Astrocyte of the hippocampus (primary cell): ENCODE measurements at places on chromosomes 16 and 17.

- no peak for DNase-seq
These were observed 33.0 kb upstream of the SEC14L1 start for GRCh38 chr17:77107506-77108433.

DNA sequence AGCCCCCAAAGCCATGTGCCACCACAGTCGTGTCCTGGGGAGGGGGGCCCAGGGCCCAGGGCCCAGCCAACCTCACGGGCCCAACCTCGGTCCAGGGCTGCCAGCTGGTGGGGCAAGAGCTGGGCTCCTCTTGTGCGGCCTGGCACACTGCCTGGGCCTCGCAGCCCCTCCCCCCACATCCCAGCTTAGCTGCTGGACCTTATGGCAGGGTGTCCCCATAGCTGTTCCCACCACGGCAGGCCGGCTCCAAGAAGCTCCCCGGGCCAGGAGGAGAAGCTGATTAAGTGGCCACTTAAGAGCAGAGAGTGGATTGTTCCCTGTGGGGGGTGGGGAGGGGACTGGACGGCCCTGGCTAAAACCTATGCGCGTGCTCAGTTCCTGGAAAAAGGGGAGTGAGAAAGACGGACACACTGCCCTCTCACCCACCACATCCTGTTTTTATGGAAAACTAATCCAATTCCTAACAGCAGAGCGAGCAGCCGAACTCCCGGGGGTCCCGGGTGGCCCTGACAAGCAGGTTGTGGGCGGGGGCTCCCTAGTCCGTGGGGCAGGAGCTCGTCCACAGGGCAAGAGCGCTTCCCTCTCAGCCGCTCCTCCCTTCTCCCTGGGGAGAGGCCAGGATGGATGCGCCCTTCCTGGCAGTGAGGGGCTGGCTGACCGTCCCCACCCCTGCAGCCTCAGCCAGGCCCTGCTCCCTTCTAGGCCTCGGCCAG is 16.8 kb downstream of the PIEZO1 start:
- DNase-seq = peak; percentile 89

- DNase-seq = no peak
These were observed 20.5 kb downstream of the CLEC16A start for GRCh38 chr16:10964891-10965326.

DNA sequence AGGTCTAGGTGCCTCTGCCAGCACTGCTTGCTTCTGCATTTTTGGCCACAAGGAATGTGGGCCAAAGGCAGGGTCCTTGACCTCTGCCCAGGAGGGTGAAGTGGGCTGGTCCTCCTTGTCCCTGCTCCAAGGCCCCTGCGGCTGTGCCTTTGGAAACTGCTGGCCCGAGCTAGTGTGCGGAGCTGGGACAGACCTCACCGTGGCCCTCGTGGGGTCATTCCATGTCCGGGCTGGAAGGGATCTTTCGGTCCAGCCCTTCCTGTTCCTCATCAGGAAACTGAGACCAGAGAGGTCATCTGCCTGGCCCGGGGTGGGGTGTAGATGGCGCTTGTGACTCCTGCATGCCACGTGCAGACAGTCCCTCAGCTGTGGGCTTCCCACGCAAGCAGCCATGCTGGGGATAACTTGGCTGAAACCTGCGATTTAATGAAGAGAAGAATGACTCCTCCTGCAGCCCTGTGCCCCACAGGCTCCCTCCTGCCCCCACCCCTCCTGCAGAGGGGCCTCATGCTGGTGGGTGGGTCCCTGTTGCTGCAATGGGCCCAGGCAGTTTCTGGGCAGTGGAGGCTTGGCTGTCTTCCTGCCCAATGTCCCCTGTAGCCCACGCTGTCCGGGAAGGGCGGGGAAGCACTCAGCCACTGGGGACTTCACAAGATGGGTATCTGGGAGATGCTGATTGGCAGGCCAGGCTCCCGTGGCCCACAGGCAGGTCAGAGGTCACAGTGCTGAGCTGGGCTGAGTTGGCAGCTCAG is 245.2 kb downstream of the SEC14L1 start:
- no peak for DNase-seq

GRCh38 chr17:48610282-48611211 is at the start of gene HOXB7:
Gene HOXB7 (minus strand): TSS chr17:48611017. CDS start chr17:48610918, 99 bp downstream.
- no peak for DNase-seq

- no peak for DNase-seq
These were observed 37.6 kb upstream of the LGALS9 start for GRCh38 chr17:27593232-27593856.

DNA sequence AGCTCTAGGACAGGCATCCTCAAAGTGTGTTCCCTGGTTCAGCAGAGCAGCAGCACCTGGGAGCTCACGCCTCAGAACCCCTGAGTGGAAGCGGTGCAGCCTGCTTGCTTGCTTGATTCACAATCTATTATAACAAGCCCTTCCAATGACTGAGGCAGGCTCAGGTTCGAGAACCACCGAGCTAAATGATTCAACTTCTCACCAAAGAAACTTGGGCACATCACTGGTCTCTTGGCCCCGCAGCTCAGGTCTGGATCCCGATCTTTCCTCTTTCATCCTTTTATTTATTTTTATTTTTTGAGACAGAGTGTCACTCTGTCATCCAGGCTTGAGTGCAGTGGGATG is 24.5 kb downstream of the CLUH start:
- no peak for DNase-seq

DNA sequence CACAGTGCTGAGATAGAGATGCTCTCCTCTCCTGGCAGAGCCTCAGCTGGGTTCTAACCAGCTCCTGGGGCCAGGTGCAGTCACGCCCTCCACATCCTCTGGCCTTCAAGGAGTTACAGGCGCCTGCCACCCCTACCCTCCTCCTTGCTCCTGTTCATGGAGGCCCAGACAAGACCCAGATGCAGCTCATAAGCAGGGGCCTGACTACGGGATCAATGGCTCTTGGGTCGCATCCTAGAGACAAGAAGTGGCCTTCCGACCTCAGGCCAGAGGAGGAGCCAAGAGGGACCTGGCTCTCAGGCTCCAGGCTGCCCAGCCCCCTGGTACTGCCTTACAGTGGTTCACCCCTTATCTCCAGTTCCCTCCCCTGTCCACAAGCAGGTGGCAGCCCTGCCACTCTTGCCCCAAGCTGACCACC is 23.0 kb downstream of the ARHGAP27 start:
- no peak for DNase-seq

DNA sequence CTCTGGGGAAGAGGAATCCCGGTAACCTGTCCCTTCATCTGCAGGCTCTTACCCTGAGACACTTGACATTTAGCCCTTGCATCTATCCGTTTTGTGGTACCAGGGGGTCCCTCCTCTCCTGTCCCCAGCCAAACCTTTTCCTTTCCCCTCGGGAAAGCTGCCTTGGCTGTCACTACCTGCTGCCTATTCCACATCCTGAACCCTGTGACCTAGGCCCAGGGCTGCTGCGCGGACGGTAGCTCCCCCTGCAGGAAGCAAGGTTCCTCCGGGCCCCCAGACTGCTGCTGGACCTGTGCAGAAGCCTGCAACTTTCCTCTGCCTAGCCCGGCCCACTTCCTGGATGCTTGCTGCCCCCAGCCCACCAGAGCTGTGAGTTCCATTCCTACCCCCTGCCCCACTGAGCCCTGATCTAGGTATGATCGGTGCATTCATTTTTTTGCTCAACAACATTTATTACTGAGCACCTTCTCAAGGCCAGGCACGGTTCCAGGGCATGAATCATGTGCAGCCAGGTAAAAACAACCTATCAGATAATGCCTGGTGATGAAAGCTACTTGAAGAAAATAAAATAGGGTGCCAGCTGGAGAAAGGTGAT is 10.5 kb upstream of the ALDOA start:
- DNase-seq = no peak

DNA sequence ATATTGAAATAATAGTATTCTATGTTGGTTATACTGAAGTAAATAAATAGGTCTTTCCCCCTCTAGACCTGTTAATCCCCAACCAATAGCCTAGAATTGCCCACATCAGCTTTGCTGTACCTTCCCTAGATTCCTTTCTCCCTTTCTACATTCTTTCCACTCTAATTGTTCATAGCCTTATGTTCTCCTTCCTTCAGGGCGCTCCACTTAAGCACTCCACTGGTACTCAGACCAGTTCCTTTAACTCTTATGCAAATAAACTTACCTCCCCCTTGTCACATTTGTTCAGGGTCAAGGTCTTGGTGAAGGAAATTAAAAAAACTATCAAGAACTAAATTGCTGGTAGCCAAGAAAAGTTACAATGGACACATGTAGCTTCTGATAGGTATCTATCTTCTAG is 294.8 kb downstream of the UTP18 start:
- no peak for DNase-seq
